ENCODE measurements at places on chromosomes 1 and 21. TPM values are rescaled to one million over a fixed set of nuclear protein-coding genes. Genes with fewer than 3 reads are reported as not detected.

GRCh38 chr1:46479744-46480350 lies 9.8 kb upstream of the DMBX1 start:
- peak; percentile 65 for DNase-seq

DNA sequence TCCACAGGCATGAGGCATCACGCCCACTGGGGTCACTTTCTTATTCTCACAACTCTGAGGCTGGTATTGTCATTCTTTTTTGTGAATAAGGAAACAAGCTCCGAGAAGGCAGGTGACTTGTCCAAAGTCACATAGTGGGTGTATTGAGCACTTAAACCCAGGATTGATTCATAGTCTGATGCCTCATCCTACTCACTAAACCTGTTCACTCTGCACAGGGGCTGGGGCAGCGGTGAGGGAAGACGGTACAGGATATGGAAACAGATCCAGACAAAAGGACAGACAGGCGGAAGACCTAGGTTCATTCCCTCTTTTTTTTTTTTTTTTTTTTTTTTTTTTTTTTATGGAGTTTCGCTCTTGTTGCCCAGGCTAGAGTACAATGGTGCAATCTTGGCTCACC lies 56.6 kb downstream of the NKAIN1 start:
- no peak for DNase-seq

GRCh38 chr1:97095764-97096163 lies 374.2 kb downstream of the PTBP2 start:
- no peak for DNase-seq

- DNase-seq, result no peak
These were observed 41.3 kb upstream of the RUNX1 start for GRCh38 chr21:35090403-35090802.

GRCh38 chr21:37478794-37479193 lies 112.2 kb downstream of the DYRK1A start:
- no peak for DNase-seq

GRCh38 chr1:41268154-41268770 lies 26.2 kb upstream of the SCMH1 start:
- peak; percentile 95 for DNase-seq

The LMOD1 gene
- 0.60 TPM for total RNA-seq
